Activated CD4-positive, alpha-beta T cell treated with anti-CD3 and anti-CD28 coated beads for 36 hours (primary cell): ENCODE measurements at places on chromosomes 2 and 18. TPM values are rescaled to one million over a fixed set of nuclear protein-coding genes. Genes with fewer than 3 reads are reported as not detected.

MARCO gene
- total RNA-seq = not detected

SLC14A1 gene
- 1.5 TPM for total RNA-seq

HTR2B gene
- 0.11 TPM for total RNA-seq

SERPINB13 gene
- not detected for total RNA-seq

NAT8 gene
- not detected for total RNA-seq

FAM161A gene
- total RNA-seq = 6.2 TPM

CLIP4 gene
- 19.5 TPM for total RNA-seq

GKN1 gene
- total RNA-seq = not detected

TMEM214 gene
- 54.1 TPM for total RNA-seq

INHBB gene
- total RNA-seq = not detected

LOXHD1 gene
- 0.07 TPM for total RNA-seq

VAMP5 gene
- total RNA-seq = 21.4 TPM

DNAJC5G gene
- total RNA-seq = not detected

FNDC4 gene
- total RNA-seq = not detected

CD8A gene
- 1.6 TPM for total RNA-seq

HRH4 gene
- 0.26 TPM for total RNA-seq

TMEM247 gene
- not detected for total RNA-seq

TAF4B gene
- 24.0 TPM for total RNA-seq

PSMD14 gene
- total RNA-seq = 69.5 TPM

SFTPB gene
- total RNA-seq = not detected

GNAL gene
- 0.07 TPM for total RNA-seq

BOLL gene
- not detected for total RNA-seq

MALL gene
- total RNA-seq = 2.0 TPM

FOXI3 gene
- not detected for total RNA-seq

PLCD4 gene
- 0.83 TPM for total RNA-seq

ZSCAN30 gene
- 24.2 TPM for total RNA-seq

EML6 gene
- 0.30 TPM for total RNA-seq

CENPA gene
- 38.0 TPM for total RNA-seq

PDE1A gene
- not detected for total RNA-seq

CROCC2 gene
- not detected for total RNA-seq

ERBB4 gene
- not detected for total RNA-seq

GALNT14 gene
- total RNA-seq = 0.48 TPM

NT5C1B gene
- not detected for total RNA-seq

ZEB2 gene
- 7.5 TPM for total RNA-seq

AQP12A gene
- not detected for total RNA-seq

IL1A gene
- total RNA-seq = 6.6 TPM

MERTK gene
- 0.94 TPM for total RNA-seq

EN1 gene
- total RNA-seq = not detected

GPBAR1 gene
- 0.11 TPM for total RNA-seq

GPR45 gene
- not detected for total RNA-seq

ABCG8 gene
- total RNA-seq = not detected

RSAD2 gene
- 8.1 TPM for total RNA-seq

LRP2 gene
- 1.9 TPM for total RNA-seq

DNAJC10 gene
- total RNA-seq = 48.9 TPM

GREB1L gene
- total RNA-seq = not detected

IL1F10 gene
- total RNA-seq = not detected
